Parietal lobe (tissue), 2 donors: ENCODE measurements at places on chromosomes 7 and 10. TPM values are rescaled to one million over a fixed set of nuclear protein-coding genes. Genes with fewer than 3 reads are reported as not detected.

NUTM2A gene
- 3.1 TPM for total RNA-seq

FANK1 gene
- 2.2 TPM for total RNA-seq

PRTFDC1 gene
- total RNA-seq = 31.6 TPM

ATOH7 gene
- 0.94 TPM for total RNA-seq

ADCYAP1R1 gene
- 65.4 TPM for total RNA-seq

PLPP4 gene
- 22.5 TPM for total RNA-seq

ZMIZ2 gene
- 41.9 TPM for total RNA-seq

TSPAN33 gene
- total RNA-seq = 5.6 TPM

TMEM229A gene
- total RNA-seq = 0.31 TPM

SPACDR gene
- not detected for total RNA-seq

HECW1 gene
- total RNA-seq = 107 TPM
